ENCODE measurements at places on chromosomes 11 and 22. TPM values are rescaled to one million over a fixed set of nuclear protein-coding genes. Genes with fewer than 3 reads are reported as not detected.
A peak's percentile ranks its signal among the peaks of the same experiment; 100 is the strongest.

- DNase-seq, result no peak
Measured at GRCh38 chr11:23359297-23359696, 499.0 kb upstream of the CCDC179 start.

- DNase-seq, result peak; percentile 12
Measured at GRCh38 chr11:117435326-117435725, 107.7 kb downstream of the CEP164 start.

DNA sequence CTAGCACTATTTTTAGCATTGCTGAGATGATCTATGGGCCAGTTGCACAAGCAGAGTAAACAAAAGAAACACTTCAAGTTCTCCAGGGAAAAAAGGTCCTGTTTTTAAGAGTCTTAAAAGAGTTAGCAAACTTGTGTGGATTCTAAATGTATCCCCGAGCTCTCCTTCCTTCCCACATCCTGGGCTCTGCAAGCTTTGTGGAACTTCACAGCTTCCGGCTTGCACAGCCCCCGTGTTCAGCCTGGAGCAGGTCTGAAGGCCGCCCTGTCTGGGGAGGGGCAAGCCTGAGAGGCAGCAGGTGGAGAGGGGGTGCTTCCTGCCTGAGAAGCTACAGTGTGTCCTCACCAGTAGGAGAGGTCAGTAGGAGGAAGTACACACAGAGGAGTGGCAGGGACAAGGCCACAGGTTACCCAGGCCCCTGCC, 35.1 kb upstream of the SUSD2 start:
- DNase-seq, result no peak

DNA sequence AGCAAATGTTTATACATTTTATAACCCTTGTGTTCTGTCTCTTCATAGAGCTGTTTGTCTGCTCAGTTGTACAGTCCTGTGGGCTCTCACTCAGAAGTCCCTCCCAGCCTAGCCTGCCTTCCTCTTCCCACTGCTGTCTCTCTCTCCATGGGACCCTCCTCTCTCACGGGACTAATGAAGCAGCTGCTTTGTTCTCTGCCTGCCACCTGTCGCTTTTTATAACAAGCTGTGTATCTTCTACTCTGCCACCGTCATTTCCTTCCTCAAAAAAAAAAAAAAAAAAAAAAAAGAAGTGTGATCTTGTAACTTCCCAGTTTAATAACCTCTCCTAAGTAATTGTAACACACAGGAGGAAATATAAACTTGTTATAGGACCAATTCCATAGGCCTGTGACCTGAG, 92.2 kb upstream of the ALKBH3 start:
- DNase-seq, result no peak

The OR5B21 gene
- not detected for polyA plus RNA-seq

The SAA1 gene
- polyA plus RNA-seq, result not detected

DNA sequence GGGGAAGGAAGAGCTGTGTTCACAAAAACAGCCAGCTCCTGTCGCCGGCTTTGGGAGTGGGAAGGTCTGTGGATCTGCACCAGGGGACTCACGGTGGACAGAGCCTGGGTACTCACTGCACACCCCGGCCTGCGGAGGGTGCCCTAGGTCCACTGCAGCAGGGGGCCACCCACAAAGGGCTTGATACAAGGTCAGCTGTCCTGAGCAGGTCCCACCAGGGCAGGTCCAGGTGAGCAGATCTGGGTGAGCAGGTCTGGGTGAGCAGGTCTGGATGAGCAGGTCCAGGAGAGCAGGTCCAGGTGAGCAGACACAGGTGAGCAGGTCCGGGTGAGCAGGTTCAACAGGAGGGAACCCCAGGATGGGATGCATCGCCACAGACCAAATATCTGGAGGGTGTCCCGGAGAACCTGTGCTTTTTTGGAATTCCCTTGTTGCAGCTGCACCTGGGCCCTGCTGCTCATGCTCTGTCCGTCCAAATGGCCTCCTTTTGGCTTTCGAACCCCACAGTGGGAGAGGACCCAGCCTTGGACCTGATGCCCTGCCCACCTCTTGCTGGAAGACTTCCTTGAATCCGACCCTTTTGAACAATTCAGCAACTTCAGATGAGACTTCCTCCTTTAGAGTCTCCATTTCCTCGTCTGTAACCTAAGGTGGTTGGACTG, 485.3 kb downstream of the TBC1D22A start:
- no peak for DNase-seq

- DNase-seq, result no peak
Measured at GRCh38 chr22:31983911-31984656, 39.7 kb downstream of the YWHAH start.

- no peak for DNase-seq
Measured at GRCh38 chr11:116742104-116742503, 30.7 kb downstream of the BUD13 start.

- DNase-seq, result no peak
Measured at GRCh38 chr22:23142546-23143105, 836 bp upstream of the RSPH14 start.

GRCh38 chr11:128039140-128040021, 548.0 kb downstream of the ETS1 start:
- DNase-seq, result peak; percentile 54

DNA sequence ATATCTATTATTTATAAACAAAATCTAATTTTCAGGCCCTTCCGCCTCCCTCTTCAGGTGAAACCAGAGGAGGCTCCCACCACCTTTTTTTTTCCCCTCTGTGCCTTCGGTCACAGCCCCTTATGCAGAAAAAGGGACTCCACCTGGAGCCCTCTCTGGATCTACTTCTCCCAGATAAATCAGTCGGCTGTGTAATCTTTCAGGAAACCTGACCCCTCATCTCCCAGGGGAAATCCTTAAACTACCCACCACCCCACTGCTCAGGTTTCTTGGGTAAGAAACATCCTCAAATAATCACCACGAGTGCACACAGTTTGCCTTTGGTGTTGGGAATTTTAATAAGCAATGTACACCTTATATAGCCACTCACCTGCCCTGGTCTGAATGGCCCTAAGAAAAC, 104.2 kb downstream of the NAV2 start:
- DNase-seq, result no peak

All from CD4-positive, CD25-positive, alpha-beta regulatory T cell (primary cell).